Activated CD4-positive, alpha-beta T cell treated with anti-CD3 and anti-CD28 coated beads, Interleukin-2, Interleukin-4, amounts not matched to agents 100 ng/mL and 50 ng/mL, durations not matched to agents 16 hours and 8 hours (primary cell): ENCODE measurements at places on chromosomes 7 and 10.

GRCh38 chr7:99190359-99191009 is 17.4 kb downstream of the KPNA7 start:
- no peak for DNase-seq

GRCh38 chr7:94062372-94062771 is 58.2 kb upstream of the BET1 start:
- peak; percentile 9 for DNase-seq

DNA sequence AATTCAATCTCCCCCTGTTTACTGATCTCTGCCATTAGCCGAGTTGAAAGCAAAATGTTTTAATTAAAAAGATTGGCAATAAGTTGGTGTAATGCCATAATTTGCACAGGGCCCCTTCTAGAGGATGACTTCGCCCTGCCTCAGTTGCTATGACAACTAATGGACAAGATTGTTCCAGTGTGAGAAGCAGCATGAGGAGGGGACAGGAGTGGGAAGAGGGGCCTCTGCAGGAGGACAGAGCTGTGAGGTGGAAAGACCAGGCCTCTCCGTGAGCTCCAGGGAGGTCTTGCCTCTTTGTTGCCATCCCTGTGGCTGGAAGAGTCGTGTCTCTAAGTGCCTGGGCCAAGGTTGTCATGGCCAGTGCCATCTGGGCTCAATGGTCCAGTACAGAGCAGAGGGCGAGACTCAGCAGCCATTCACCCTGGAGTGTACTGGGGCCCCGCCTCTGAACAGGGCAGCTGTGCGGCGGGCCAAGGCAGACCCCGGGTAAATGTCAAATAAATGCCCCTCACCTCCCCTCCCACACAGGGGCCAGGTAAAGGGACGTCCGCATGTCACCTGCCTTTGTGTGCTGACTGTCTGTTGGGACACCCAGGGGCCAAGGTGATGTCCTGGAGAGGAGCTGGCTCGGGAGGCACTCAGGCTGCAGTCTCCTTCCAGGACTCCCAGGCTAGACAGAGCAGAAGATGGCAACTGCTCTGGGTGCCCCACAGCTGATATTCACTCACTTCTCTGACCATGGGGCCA is 97.0 kb upstream of the RET start:
- no peak for DNase-seq

- DNase-seq = no peak
These were observed 18.5 kb upstream of the ERLIN1 start for GRCh38 chr10:100204370-100204769.

GRCh38 chr7:964401-965231 is 10.1 kb upstream of the ADAP1 start:
- DNase-seq = no peak

DNA sequence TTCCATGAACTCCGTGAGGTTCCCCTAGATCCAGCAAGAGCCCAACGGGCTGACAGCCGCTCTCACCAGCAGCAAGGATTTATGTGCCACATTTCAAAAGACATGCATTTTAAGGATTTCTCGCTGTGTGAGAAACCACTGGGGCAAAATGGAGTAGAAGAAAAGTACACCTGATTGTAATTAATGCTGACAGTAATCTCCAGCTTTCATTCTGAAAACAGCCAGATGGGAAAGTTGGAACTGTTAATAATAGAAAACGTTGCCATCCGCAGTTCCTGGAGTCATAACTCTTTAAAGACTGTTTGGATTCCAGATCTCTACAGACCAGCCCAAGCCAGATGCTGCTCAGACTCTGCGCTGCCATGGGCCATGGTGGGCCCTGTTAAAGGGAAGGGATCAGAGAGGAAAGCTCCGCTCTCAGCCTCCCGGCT is 216.9 kb upstream of the GLI3 start:
- no peak for DNase-seq
